ENCODE measurements at places on chromosomes 11 and 22.
A peak's percentile ranks its signal among the peaks of the same experiment; 100 is the strongest.

- no peak for DNase-seq
These were observed 303.9 kb downstream of the ETS1 start for GRCh38 chr11:128283451-128283850.

DNA sequence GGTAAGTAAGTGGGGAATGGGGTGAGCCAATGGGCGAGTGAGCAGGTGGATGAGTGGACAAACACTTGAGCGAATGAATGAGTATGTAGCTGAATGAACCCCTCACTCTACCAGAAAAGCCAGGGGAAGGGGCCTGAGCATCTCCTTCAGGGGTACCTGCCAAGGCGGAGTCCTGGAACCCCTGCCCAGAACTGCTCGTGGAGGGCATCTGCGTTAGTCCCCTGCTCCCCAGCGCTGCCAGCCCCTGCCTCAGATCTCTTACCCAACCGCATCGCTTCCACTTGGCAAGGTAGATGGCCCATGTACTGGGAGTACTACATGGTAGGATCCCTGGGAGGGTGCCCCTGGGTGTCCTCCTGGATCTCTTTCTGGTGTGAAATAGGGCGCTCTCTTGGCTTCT is 7.4 kb upstream of the ANO1 start:
- no peak for DNase-seq

DNA sequence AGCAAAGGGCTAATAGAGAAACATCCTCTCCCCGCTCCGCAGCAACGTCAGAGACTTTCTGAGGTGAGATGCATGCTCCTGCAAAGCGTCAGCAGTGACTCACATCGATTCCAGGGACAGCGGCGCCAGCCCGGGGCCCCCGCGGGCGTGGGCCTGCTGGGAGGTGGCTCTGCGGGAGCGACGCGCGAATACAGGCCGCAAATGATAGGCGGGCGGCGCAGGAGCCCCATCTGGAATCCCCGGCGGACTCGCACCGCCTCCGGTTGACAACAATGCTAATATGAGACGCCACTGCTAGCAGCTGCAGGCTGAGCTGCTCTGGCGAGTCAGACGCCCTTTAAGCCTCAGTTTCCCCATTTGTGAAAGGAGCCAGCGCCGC is 557 bp downstream of the RANGAP1 start:
- DNase-seq, result peak; percentile 64

DNA sequence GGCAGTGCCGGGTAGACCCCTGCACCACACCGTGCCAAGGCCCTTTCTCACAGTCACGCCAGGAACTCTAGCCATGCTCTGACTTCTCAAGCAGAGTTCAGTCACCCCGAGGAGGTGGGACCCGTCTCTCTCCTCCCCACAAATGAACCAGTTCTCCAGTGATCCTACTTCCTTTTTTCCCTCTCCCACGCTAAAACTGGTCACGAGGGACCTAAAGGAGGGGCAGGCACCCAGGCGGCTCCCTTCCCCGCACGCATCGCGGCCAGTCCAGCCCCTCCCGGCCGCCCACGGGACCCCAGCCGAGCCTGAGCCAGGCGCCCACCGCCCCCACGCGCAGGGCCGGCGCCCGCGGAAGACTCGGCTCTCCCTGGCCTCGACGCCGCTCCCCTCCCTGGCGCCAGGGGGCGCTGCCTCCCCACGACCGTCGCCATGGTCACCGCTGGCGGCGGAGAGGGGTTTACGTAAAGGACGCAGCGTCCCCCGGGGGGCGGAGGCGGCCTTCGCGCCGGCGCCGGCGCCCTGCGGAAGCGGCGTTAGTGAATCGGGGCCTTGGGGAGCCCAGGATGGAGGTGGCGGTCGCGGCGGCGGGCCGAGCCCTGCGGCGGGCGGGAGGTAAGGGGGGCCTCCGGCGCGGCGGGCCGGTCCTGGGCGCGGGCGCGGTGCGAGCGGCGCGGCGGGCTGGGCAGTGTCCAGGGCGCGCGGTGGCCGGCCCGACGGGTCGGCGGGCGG is at the start of gene DAGLA:
TSS of gene DAGLA (plus strand) at position 499 of the 729 bp plus-strand sequence. CDS start 39,765 bp downstream, outside the sequence.
- peak; percentile 73 for DNase-seq

- no peak for DNase-seq
These were observed 49.8 kb upstream of the PLET1 start for GRCh38 chr11:112310419-112310818.

- DNase-seq, result no peak
These were observed 722.6 kb downstream of the TBC1D22A start for GRCh38 chr22:47484960-47485569.

GRCh38 chr11:93051186-93051585 is 81.7 kb downstream of the MTNR1B start:
- DNase-seq, result no peak

DNA sequence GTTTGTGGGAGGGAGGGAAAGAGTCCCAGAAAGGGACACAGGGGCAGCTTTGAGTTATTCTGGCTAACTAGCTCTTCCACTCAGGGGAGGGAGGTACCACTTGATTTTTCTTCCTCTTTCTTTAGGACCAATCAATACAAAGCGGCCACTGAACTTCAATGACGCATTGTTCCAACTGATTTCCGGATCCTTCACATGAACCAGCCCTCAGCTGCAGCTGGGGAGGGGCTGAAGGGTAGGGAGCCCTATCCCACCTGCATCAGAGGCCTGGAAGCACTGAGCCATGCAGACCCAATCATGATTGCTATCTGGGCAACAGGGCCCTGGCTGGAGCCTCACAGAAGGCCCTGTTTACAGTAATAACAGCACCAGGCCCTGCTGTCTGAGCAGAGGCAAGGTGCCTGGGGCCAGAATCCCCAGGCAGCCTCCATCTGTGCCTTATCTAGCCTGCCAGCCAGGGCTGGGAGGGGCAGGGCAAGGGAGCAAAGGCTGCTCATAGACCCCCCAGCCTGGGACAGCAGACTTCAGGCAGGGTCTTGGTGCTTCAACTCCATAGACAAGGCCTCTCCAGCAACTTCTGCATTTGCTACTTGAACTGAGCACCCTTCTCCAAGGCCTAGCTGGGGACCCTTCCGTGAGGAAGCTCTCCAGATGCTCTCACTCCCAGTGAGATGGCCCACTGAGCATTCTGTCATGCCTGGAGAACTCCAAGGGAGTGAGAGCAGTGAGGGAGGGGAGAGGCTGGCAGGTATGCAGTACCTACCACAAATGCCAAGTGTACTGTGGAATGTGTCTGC is 22.5 kb downstream of the CLPB start:
- DNase-seq, result peak; percentile 88

GRCh38 chr11:8360086-8360828 is 96.6 kb upstream of the LMO1 start:
- DNase-seq, result no peak

GRCh38 chr11:937841-938261 is 12.2 kb downstream of the AP2A2 start:
- DNase-seq, result no peak

- no peak for DNase-seq
These were observed 22.7 kb upstream of the PICALM start for GRCh38 chr11:86091566-86091965.

DNA sequence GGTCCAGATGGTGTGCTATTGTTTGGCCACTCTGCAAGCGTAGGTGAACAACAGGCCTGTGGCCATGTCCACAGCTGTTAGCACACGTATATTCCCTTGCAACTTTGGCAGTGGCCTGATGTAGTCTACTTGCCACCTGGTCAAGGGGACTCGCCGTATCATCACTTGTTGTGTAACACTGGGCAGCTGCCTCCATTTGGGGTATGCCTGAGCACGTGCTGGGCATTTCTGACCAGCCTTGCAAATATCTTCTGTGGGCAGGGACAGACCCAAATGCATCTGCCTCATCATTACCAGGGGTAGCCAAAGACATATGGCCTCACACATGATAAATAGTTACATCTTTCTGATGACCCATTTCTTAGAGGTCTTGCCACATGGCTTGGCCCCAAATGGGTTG is 434.2 kb downstream of the DYNC2H1 start:
- DNase-seq, result no peak

DNA sequence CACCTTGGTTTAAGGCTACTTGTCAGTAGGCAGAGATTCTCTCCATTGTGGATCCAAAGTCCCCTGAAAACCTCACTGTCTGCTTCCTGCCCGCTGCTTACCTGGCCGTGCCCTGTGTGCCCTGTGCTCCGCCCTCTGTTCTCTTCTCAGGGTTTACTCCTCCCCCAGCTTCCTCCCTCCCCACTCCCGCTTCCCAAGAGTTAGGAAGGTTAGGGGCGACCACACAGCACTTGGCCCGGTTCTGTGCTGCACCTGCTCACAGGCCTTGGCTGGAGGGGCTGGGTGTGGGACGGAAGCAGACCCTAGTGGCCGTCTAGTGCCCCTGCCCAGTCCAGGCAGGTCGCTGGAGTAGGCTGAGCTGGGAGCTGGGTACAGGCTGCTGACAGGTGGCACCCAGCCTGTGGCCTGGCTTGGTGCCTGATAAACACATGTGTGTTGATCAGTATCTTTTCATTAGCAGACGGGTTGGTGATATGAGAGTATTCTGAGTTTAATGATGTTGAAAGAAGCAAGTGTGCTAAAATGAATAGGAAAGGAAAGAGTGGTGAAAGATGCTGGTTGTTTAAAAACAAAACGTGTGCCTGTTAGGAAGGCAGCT is 40.5 kb downstream of the GRAMD4 start:
- DNase-seq, result no peak

GRCh38 chr11:125275905-125276618 is 111.5 kb downstream of the PKNOX2 start:
- DNase-seq, result no peak

DNA sequence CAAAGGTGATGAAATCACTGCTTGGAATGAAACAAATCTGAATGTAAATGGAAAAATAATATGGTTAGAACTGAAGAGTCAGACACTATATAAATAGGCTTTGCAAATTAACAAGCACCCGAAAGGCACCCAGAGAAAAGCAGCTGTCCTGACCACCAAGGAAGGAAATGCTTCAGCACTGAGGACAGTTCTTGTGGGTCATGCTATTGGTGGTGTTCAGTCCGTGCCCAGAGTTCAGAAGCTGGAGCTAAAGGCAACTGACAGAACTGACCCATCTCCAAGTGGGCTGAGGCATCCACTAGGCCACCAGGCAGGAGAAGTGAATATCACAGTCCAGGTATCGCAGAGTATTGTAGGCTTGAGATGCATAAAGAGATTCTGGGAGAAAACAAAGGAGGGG is 208.9 kb downstream of the OPCML start:
- DNase-seq, result no peak

GRCh38 chr11:134677397-134677822 is 265.4 kb upstream of the B3GAT1 start:
- no peak for DNase-seq

DNA sequence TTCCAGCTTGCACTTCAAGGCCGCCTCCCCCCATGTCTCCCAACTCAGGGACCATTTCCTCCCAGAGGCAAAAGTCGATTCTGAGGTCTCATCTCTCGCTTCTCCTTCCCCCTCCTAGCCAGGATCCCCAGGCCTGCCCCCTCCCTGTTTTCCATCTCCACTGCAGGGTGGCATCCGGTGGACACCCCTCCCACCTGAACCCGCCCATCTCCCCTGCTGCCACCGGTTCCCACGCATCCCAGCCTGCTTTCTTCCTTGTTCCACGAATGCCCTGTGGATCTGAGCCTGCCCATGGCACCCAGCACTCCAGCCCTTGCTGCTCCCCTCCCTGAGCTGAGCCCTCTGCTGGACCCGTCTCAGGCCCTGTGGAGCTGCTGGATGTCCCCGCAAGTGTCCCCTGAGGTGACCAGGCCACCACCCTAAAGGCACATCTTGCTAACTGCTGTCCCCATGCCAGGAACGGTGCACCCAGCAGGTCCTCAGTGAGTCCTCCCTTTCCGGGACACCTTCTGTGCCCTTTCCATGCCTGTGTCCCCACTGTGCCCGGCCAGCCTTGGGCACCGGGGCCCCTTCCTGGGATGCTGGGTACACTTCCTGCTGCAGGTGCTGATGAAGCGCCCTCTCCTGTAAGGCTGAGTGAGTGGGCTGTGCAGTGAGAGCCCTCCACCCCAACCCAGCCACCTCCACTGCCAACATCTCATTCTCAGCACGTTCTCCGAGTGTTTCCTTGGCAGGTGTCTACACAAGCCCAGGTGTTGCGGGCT is 936 bp downstream of the IL17REL start:
- peak; percentile 55 for DNase-seq

GRCh38 chr22:31707519-31707918 is 42.4 kb downstream of the PRR14L start:
- DNase-seq, result no peak

GRCh38 chr22:44031158-44031952 is 7.3 kb downstream of the PARVB start:
- no peak for DNase-seq

GRCh38 chr22:21861264-21861848 is 6.1 kb downstream of the MAPK1 start:
- no peak for DNase-seq

- peak; percentile 48 for DNase-seq
These were observed 35.0 kb downstream of the PPFIBP2 start for GRCh38 chr11:7548659-7549274.

All from B cell (primary cell).